ENCODE measurements at places on chromosomes 13 and 19.

GRCh38 chr19:55641426-55642152, 787 bp downstream of the ZNF580 start:
- DNase-seq = no peak

GRCh38 chr19:2613507-2614295, 88.8 kb downstream of the GNG7 start:
- no peak for DNase-seq

DNA sequence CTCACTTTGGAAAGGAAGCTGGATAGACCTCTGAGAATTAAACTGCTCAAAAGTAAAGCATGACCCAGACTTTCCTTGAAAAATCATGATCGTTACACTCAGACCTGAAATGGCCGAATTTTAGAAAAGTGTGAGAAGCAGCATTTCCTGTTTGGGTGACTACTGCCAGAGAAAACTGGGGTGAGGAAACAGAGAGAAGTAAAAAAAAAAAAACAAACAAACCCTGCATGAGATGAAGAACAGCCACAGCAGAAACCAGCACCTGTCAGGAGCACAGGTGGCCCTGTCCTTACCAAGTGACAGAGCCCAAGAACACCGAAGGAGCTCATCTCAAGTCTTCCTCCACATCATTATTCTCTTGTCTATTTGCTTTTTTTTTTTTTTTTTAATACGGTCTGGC, 12.0 kb upstream of the ADPRHL1 start:
- DNase-seq = no peak

DNA sequence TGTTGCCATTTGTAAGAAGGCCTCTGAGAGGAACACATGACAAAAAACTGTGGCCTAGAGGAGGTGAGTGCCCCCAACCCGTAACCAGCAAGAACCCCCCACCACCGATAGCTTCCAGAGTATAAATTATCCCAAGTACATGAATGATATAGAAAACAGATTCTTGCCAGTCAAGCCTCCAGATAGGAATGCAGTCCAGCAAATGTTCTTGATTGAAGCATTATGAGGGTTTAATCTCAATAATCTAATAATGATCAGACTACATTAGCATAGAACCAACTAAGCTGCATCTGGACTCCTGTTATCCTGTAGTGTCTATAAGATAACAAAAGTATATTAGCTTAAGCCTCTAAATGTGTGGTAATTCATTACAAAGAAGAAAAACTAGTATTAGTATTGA, 908.9 kb upstream of the ATXN8OS start:
- no peak for DNase-seq

GRCh38 chr19:41734585-41734984, 20.7 kb upstream of the CEACAM6 start:
- DNase-seq = peak; percentile 23
